ENCODE measurements at places on chromosomes 1 and 21. TPM values are rescaled to one million over a fixed set of nuclear protein-coding genes. Genes with fewer than 3 reads are reported as not detected.

AMY1C gene
- not detected for total RNA-seq

KCNJ10 gene
- total RNA-seq = 0.16 TPM

DNA sequence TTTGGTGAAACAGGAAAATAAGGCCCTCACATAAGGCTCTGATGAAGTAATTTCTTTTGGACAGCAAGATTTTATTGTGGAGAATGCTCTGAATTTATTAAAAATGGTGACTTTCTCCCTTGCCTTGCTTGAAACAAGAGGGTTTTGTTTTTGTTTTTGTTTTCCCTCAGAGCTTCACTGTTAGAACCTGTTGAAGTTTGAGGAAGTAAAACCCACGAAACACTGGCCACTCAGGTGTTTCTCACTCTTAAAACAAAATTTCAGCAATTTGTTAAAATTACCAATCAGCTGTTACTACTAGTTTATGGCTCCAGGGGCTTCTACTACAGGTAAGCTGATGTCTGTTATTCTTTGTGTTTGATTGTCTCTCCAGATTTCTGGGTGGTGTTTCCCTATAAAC is 112.6 kb upstream of the B3GALT2 start:
- DNase-seq = no peak

CDC20 gene
- total RNA-seq = 4.9 TPM

GRCh38 chr1:96865731-96866685 is 144.4 kb downstream of the PTBP2 start:
- no peak for DNase-seq

GRCh38 chr1:217417363-217417762 is 213.5 kb downstream of the GPATCH2 start:
- DNase-seq = no peak

CHIA gene
- not detected for total RNA-seq

All from mesenteric fat pad (tissue), 1 donor.